ENCODE measurements at places on chromosomes 1 and 21.

DNA sequence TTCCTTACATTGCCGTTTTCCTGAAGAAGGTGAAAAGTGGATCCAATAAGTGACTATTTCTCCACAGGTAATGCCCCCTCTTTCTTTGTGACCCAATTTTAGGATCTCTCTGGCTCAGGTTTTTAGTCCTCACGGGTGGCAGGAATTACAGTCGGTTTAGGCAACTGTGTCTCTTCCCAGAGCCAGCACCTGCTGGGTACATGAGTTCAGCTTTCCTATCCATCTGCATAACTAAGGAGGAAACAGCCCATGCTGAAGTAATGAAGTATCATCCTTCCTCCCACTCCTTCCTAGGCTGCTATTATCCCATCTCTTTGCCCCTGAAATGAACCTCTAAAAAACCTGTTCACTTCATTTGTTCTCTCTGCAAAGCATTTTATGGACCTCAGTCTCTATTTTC lies 544.6 kb downstream of the NEGR1 start:
- no peak for DNase-seq

DNA sequence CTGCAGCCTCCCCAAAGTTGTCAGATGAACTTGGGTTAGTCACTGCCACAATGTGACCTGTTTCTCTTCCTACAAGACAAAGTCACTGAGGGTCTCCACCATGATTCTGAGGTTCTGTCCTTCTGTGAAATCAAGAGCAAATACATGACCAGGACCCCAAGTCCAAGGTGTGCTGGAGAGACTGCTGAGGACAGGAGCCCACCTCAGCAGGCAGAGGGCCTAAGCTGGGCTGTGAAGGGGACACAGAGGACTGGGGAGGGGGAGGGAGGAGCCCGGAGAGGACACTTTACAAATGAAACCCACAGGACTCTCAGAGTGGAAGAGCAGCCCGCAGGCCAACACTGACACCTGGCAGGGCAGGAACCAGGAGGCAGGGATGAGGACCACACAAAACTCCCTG lies 3.3 kb downstream of the PGLYRP3 start:
- no peak for DNase-seq

DNA sequence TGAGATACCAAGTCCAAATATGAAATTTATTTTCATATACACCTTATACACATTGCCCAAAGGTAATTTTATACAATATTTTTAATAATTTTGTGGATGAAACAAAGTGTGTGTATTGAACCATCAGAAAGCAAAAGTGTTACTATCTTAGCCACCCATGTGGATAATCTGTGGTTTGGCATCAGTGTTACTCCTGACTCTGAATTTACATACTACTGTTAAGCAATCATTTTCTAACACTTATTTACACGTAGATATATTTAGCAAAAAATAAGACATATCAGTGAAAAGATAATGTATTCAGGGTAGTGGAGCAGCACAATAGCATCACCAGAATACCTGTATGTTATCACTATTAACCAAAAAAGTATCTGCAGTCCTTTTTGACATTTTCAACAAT lies 23.8 kb downstream of the DENND2D start:
- no peak for DNase-seq

GRCh38 chr21:15353546-15353945 lies 288.7 kb upstream of the NRIP1 start:
- DNase-seq = no peak

- no peak for DNase-seq
Observed at GRCh38 chr1:189350983-189351616, 1126.6 kb downstream of the BRINP3 start.

DNA sequence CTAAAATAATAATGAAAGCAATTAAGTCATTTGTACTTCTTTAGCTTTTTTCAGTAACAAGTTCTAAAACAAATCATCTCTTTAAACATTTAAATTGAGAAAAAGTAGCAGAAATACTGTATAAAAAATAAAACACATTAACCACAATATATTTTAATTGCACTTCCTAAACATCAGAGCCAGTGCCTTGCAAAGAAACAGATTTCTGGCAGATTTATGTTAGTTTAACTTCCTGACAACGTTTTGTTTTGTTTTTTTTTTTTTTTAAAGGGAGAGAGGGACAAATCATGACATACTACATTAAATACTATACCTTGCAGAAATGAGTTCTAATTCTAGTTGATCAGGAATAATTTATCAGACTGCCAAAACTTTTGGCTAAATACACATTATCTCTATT lies 11.2 kb downstream of the TMEM59 start:
- no peak for DNase-seq

- no peak for DNase-seq
Observed at GRCh38 chr21:44952929-44953627, 13.2 kb downstream of the SLX9 start.

DNA sequence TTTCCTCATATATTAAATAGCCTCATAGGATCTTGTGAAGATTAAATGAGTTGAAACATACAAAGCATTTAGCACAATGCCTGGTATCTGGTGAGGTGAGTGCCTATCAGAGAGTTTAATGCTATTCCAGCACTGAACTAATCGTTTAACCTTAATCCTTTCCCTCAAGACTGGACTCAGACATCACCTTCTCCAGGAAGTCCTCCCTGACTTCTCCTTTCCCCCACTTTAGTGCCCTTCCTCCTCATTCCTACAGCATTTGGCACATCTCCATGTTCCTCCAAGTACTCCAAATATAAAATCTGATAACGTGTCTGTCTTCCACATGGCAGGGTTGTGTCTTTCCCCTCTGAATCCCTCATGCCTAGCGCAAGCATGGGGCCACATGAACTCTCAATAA lies 59.8 kb downstream of the ZSCAN20 start:
- DNase-seq = no peak

DNA sequence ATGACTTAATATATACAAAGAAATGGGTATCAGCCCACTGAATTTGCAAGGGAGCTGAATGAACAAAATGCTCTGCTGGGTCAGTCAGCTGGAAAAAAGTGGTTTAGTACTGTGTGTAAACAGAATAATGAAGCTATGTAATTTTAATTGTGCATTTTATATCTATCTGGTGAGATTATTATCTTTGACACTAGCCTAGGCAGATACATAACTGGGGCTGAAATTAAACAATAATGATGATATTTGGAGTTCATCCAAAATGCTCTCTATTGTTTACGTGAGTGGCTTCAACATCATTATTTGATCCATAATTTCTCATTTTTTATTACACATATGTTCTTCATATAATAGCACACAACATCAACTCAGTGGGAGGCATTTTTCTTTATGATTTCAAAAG lies 208.5 kb upstream of the SNX7 start:
- no peak for DNase-seq

DNA sequence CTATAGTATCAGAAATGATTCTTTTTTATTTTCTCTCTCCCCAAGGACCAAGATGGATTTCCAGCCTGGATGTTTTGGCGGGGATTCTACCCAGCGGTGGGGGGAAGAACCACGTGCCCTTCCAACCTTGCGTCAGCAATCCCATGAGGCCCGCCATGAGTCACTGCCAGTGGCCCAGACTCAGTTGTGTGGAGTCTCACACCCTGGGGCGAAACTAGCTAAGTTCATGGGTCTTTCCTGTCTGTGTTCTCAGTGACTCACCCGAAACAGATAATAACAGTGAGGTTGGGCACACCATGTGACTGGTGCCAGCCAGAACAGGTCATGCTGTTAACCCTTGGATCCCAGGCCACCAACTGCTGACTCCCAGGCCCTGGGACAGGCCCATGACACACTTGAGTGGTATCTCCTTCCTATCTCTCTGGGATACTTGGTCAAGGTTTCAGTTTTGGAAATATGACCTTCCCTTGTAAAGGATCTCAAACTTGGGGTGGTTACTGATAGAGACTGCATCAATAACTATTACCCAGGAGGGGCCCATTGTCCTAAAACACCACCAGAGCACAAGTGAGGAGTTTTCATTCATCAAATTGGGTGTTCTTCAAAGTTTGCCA lies 98.0 kb upstream of the DUSP10 start:
- peak; percentile 53 for DNase-seq

- DNase-seq = no peak
Observed at GRCh38 chr1:227899820-227900449, 47.8 kb downstream of the WNT9A start.

DNA sequence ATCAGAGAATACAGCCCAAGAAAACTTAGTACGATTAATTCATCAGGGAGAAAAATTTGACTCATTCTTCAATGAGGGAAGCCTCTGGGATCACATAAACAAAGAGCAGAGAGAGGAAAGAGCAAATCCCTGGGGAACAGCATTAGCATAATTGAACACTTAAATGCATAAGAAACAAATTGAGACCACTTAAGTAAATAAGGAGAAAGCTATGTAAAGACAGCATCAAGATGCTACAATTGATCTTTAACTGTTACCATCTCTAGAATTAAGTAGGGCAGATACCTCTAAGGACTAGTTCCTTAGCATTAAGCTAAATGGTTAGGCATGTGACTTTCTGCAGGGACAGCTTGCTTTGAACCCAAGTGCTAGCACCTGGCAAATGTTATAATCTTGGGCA lies 265.1 kb upstream of the NEGR1 start:
- no peak for DNase-seq

- no peak for DNase-seq
Observed at GRCh38 chr1:229596925-229597699, 28.8 kb downstream of the TAF5L start.

- DNase-seq = peak; percentile 69
Observed at GRCh38 chr1:35451125-35451528, 106.1 kb downstream of the KIAA0319L start.

DNA sequence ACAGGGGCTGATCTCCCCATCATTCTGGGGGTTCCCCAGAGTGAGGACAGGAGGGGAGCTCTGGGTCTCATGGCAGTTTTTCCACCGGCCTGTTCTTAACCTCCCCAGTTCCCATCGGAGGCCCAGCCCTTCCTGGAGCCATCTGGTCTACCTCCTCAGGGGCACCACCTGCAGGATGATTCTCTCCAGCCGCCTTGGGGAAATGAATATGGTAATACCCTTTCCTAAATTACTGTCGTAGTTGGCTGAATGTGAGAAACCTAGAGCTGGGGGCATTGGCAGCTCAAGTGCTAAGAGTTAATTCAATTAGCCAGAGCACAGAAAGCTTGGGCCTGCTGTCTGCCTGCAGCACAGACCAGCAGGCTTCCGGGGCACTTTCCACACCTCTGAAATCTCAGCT lies 64.9 kb downstream of the TAS1R2 start:
- no peak for DNase-seq

DNA sequence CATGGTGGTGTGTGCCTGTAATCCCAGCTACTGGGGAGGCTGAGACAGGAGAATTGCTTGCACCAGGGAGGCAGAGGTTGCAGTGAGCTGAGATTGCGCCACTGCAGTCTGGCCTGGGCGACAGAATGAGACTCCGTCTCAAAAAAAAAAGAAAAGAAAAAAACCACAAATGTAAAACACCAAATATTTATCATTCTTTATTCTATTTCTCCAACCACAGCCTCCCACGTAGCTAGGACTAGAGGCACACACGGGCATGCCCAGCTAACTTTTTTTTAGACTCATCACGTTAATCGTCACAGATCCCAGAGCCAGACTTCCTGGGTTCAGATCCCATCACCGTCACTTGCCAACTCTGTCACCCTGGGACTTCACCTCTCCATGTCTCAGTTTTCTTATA lies 13.5 kb downstream of the DNAJC16 start:
- no peak for DNase-seq

DNA sequence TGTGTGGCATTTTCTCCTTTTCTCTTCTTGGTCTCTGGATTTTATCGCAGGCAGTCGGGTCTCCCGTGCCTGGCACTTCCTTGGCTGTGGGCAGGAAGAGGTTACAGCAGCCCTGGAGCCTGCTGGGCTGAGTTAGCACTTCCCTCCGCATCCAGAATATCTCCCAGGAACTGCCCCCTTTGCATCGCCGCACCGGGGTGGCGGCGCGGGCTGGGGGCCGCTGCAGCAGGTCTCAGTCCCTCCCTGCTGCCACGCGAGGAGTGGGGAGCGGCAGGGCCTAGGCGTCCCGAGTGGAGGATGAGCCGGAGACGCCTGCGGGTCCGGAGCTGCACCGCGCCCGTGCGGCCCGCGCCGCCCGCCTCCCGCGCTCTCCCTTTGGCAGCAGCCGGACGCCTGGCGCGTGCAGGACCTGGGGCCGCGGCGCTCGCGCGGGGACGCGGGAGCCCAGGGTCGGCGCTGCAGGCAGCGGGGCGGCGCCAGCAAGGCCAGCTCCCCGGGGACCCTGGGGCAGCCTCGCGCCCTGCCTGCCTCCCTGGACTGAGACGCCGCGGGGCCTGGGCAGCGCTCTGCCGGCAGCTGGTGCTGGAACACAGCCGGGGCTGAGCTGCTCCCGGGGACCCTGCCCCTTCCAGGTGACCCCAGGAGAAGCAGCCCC lies 192.8 kb downstream of the PRDM2 start:
- DNase-seq = no peak

GRCh38 chr21:27564684-27565301 lies 597.9 kb upstream of the ADAMTS5 start:
- no peak for DNase-seq

DNA sequence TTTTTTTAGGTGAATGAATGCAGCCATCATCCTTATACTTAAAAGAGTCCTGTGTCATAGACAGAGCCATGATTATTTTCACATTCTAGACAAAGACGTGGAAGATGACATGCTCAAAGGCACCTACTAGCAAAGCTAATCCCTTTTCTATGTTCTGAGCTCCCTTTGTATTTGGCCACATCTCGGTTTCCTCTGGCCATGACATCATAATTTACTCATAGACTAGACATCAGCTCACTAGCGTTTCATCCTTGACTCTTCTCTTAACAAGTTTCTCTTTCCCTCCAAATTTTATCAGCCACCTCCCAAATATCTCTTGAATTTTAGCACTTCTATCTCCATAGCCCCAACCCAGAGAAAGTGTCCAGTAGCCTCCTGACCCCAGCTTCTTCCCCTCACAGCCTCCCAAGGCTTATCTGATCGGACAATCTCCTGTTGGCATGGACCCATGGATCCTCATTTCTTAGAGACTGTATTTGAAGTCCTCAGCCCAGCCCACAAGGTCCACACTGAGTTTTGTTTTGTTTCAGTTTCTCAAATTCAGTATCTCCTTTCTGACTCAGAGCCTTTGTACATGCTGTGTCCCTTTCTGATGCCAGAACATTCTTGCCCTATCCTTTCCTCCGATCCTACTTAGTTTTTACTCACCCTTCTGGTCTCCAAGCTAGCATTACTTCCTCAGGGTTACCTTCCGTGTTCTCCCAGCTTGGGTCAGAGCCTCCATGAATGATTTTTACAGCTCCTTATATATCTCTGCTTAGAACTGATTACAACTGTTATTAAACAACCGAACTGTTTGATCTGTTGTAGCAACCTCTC lies 33.0 kb upstream of the EPS8L3 start:
- DNase-seq = no peak

- no peak for DNase-seq
Observed at GRCh38 chr1:179888071-179888470, 6.0 kb downstream of the TOR1AIP1 start.

DNA sequence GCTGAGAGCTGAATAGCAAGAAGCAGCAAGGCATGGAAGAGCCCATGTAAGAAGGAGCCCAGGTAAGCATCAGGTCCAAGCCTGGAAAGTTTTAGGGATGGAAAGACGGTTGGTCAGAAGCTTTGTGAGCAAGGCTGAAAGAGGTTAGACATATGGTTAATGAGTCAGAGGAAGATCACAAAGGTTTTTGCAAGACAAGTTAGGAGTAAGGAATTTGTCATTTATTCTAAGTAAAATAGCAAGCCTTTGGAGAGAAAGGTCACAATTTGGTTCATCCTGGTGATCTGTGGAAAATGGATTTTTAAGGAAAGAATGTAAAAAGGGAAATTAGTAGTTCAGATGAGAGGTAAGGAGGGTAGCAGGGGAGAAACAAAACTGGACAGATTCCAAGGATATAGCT lies 106.7 kb downstream of the DPYD start:
- no peak for DNase-seq

Measured in stimulated activated CD8-positive, alpha-beta memory T cell treated with anti-CD3 and anti-CD28 coated beads, Interleukin-7, amount 100 ng/mL, for 24 hours (primary cell).